Esophagus squamous epithelium (tissue), 5 donors: ENCODE measurements at places on chromosomes 2 and 18. TPM values are rescaled to one million over a fixed set of nuclear protein-coding genes. Genes with fewer than 3 reads are reported as not detected.

DNA sequence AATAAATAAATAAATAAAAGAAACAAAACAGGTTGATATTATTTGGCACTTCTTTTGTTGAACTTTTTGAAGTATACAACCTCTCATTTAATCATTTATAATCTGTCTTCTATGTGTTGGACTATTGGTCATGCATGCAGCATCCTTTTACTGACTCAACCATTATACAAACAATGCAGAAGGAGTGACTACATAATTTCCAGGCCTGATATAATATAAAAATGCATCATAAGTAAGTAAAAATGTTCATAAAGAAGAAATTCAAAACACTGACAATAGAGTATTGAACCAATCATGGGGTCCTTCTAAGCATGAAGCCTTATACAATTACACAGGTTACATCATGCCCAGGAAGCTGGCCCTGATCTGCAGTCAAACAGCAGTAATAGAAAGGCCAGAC lies 141.5 kb upstream of the FN1 start:
- DNase-seq: no peak

DNA sequence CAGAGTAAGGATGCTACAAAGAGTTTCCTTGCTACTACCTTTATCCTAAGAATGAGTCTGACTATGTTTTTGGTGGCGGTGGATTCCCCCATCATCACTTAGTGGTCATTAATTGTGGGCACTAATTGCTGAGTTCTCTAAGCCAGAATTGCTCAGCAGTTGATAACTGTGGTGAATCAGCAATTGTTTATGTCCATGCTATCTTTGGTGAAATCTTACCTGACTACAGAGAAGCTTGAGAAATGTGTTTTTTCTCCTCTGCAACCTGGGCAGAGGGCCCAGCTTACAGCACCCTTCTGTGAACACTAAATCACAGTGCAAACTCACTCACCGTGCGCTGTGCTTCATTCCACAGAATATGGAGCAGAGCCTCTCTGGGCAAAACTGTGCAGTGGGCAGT lies 683.6 kb downstream of the CNTNAP5 start:
- no peak for DNase-seq

- DNase-seq: no peak
Observed at GRCh38 chr2:101149241-101150192, 1.7 kb downstream of the TBC1D8 start.

GRCh38 chr18:27478459-27478858 lies 293.4 kb upstream of the CHST9 start:
- no peak for DNase-seq

DNA sequence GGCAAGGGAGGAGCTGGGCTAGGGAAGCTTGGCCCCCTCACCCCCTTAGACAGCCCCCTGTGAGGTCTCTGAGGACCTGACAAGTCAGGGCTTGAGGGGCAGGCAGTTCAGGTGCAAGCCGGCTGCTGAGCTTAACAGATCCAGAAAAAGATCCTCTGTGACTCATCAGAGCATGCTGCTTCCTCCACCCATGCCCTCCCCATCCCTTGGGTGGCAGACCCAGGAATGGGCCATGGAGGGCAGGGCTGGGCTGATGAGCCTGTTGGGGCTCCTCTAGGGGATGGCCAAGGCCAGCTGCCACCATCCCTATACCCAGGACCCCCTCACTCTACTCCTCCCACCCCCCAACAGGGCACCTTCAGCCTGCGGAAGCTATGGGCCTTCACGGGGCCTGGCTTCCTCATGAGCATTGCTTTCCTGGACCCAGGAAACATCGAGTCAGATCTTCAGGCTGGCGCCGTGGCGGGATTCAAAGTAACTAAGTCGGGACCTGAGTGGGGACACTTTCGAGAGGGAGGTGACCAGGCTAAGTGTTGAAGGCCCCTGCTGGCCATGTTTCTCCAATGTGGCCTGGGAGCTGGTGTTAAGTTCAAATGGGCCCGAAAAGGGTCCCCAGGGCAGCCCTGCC lies 1.9 kb downstream of the SLC11A1 start:
- no peak for DNase-seq

GRCh38 chr2:152716805-152717227 lies 445 bp downstream of the PRPF40A start:
- DNase-seq: no peak

GRCh38 chr2:106724301-106724794 lies 161.6 kb downstream of the ST6GAL2 start:
- no peak for DNase-seq

DNA sequence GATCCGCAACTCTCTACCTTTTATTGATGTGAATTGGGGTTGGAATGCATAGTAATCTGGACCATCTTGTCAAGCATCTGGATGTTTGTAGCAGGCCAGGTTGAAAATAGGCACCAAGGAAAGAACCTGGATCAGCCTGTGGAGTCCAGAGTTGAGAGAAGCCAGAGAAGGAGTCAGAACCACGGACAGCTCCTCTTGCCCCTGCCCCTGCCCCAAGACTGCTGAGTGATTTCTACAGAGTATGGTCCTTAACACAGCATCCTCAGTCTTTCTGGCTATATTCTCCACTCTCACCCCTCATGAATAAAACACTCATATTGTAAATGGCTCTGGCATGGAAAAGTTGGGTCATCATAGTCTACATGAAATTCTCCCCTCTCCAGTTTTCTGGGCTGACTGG lies 154.6 kb downstream of the LOXHD1 start:
- no peak for DNase-seq

ASB18 gene
- total RNA-seq: not detected

CAPN13 gene
- 3.1 TPM for total RNA-seq

SMYD1 gene
- total RNA-seq: not detected

NCKAP5 gene
- total RNA-seq: 5.7 TPM

GPR75 gene
- total RNA-seq: 3.6 TPM
